ENCODE measurements at places on chromosomes 11 and 22. TPM values are rescaled to one million over a fixed set of nuclear protein-coding genes. Genes with fewer than 3 reads are reported as not detected.
A peak's percentile ranks its signal among the peaks of the same experiment; 100 is the strongest.

Gene PARVG
- 48.9 TPM for total RNA-seq

Gene LAYN
- total RNA-seq, result 6.4 TPM

Gene CCDC73
- total RNA-seq, result not detected

GRCh38 chr11:92104349-92104748, 120.3 kb upstream of the FAT3 start:
- no peak overlapping the region for H3K27ac ChIP-seq
- H3K4me1 ChIP-seq, result no peaks in the 10 kb centered on the region
- DNase-seq, result no peak
- no peak overlapping the region for H3K4me3 ChIP-seq

GRCh38 chr11:13942971-13943381, 19.5 kb upstream of the SPON1 start:
- peaks cover 6% of the 10 kb centered on the region for H3K27me3 ChIP-seq
- no peak for DNase-seq
- peaks cover 48% of the 10 kb centered on the region for H3K4me1 ChIP-seq
- H3K36me3 ChIP-seq, result peaks cover 7% of the 10 kb centered on the region
- no peak overlapping the region for H3K4me3 ChIP-seq

DNA sequence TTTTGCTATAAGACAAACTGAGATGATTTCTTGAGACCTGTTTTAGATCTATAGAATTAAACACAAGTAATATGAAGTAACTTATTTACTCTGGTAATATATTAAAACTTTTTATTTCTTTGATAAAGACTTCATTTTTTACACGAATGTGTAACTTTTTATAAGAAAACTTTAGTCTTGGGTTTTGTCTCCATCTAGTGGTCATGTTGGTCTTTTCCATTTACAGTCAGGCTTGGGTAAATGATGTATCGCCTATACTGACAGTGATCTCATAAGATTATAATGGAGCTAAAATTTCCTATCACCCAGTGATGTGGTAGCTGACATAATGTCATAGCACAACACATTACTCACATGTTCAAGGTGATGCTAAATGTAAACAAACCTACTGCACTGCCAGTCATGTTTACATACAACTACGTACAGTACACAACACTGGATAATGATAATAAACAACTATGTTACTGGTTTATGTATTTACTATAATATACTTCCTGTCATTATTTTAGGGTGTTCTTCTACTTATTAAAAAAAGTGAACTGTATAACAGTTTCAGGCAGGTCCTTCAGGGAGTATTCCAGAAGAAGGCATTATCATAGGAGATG, 7.5 kb upstream of the C11orf97 start:
- peaks cover 3% of the 10 kb centered on the region for H3K36me3 ChIP-seq
- no peak overlapping the region for H3K27ac ChIP-seq
- peak; percentile 77 for DNase-seq
- H3K4me1 ChIP-seq, result no peaks in the 10 kb centered on the region
- no peak overlapping the region for H3K4me3 ChIP-seq

DNA sequence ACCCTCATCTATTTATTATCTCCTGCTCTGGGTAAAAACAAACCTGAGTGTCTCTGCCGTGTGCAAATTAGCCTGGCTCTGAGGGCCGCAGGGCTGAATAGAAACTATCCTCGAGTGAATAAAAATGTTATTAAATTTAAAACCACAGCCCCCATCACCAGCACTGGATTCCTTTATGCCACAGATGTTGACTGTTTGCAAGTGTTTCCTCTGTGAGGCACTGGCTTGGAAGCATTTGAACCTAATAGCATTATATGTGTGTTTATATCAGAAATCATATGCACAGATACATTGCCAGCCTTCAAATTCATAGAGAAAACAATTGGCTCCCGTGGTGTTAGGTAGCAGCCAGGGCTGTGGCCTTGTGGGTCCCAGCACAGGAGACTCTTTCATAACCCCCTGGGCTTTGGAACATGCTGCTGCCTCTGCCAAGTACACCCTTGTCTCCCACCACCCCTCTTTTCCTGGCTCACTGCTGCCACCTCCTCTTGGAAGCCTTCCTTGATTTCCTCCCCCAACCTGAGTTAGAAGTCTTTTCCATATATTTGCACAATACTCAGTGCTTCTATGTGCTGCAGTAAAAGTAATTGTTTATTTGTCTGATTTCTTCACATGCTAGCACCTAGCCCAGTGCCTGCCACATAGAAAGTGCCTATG, 294.4 kb downstream of the DDX10 start:
- H3K27ac ChIP-seq, result no peak overlapping the region
- H3K4me1 ChIP-seq, result peaks cover 8% of the 10 kb centered on the region
- no peak for DNase-seq
- no peak overlapping the region for H3K4me3 ChIP-seq

DNA sequence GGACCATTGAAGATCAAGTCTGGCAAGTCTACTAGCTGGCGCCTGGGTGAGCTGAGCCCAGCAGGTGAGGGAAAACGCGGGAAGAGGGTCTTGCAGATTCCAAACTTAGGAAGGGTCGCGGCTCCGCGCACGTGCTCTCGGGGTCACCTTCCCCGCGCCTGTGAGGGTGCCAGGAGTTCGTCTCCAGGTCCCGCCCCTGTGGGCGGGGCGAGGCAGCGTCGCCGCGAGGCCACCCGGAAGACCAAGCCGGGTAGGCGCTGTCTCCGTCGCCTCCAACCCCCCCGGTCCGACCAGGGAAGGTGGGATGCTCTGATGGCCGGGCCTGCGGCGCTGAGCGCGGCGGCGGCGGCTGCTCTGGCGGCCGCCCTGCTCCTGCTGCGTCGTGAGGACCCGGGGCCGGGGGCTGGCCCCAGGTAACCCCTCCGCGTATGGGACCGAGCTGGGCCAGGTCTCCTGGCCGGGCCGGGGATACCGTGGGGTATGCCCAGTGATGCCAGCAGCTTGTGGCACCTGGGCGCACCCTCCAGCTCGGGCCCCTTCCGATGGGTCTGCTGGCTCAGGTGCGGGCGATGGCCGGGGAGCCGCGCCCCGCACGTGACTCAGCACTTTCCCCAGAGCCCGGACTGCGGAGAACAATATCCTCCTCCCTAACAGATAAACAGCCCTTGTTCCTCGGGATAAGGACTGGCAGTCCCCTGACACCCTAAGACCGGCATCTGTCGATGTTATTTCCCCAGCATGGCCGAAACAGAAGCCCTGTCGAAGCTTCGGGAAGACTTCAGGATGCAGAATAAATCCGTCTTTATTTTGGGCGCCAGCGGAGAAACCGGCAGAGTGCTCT, at the start of gene HTATIP2:
Gene HTATIP2 (plus strand): TSS at position 215 of the 841 bp plus-strand sequence. CDS start 524 bp downstream, at position 739.
- peak; percentile 94 for DNase-seq
- H3K36me3 ChIP-seq, result peaks cover 34% of the 10 kb centered on the region
- peaks cover 60% of the 10 kb centered on the region for H3K4me1 ChIP-seq
- no peaks in the 10 kb centered on the region for H3K27me3 ChIP-seq
- H3K4me3 ChIP-seq, result peak within 1 kb of the TSS; percentile 87

DNA sequence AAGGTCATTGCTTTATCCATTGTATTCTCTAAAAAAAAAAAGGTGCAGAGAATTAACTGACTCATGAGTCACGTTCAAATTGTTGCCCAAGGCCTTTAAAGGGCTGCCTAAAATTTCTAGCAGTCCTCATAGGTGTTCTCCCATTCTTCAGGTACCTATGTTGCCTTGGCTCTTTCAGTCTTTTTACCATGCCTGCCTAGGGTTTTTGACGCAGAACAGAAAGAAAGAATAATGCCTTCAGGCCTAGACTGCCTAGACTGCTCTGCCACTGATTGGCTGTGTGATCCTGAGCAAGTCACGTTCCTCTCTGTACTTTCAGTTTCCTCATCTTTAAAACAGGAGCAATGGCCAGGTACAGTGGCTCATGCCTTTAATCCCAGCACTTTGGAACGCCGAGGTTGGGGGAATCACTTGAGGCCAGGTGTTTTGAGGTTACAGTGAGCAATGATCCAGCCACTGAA, 21.5 kb downstream of the CTSC start:
- no peak overlapping the region for H3K4me3 ChIP-seq
- H3K36me3 ChIP-seq, result peaks cover 43% of the 10 kb centered on the region
- peaks cover 25% of the 10 kb centered on the region for H3K4me1 ChIP-seq
- no peak for DNase-seq
- H3K27me3 ChIP-seq, result no peaks in the 10 kb centered on the region

- no peak overlapping the region for H3K27ac ChIP-seq
- DNase-seq, result no peak
- no peaks in the 10 kb centered on the region for H3K27me3 ChIP-seq
- no peaks in the 10 kb centered on the region for H3K36me3 ChIP-seq
- H3K4me3 ChIP-seq, result no peak overlapping the region
These were observed 689.4 kb downstream of the JRKL start for GRCh38 chr11:97079244-97079643.

- no peaks in the 10 kb centered on the region for H3K36me3 ChIP-seq
- no peak overlapping the region for H3K27ac ChIP-seq
- DNase-seq, result no peak
These were observed 384.1 kb downstream of the LARGE1 start for GRCh38 chr22:33535937-33536875.

DNA sequence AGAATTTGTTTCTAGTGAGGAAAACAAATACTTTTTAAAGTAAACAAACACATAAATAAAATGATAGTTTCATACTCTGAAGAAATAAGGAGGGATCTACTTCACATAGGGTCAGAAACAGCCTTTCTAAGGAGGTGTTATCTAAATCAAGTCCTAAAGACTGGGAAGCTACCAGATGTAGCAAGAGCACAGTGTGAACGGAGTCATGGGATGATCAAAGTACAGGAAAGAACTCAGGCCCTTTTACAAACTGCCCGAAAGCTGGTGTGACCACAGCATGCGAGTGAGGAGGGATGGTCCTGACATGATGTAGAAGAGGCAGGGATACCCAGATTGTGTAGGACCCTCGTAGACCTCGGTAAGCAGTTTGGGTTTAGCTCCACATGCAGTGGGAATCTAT, 102.8 kb downstream of the ARHGAP32 start:
- no peak overlapping the region for H3K4me3 ChIP-seq
- H3K4me1 ChIP-seq, result no peaks in the 10 kb centered on the region
- H3K36me3 ChIP-seq, result no peaks in the 10 kb centered on the region
- H3K27ac ChIP-seq, result no peak overlapping the region

- DNase-seq, result no peak
- H3K27ac ChIP-seq, result no peak overlapping the region
- no peaks in the 10 kb centered on the region for H3K36me3 ChIP-seq
- H3K4me3 ChIP-seq, result no peak overlapping the region
- H3K27me3 ChIP-seq, result no peaks in the 10 kb centered on the region
These were observed 838.7 kb upstream of the API5 start for GRCh38 chr11:42473106-42473505.

- H3K27ac ChIP-seq, result no peak overlapping the region
- no peak for DNase-seq
- H3K27me3 ChIP-seq, result no peaks in the 10 kb centered on the region
These were observed 321.8 kb downstream of the TBC1D22A start for GRCh38 chr22:47084226-47084625.

DNA sequence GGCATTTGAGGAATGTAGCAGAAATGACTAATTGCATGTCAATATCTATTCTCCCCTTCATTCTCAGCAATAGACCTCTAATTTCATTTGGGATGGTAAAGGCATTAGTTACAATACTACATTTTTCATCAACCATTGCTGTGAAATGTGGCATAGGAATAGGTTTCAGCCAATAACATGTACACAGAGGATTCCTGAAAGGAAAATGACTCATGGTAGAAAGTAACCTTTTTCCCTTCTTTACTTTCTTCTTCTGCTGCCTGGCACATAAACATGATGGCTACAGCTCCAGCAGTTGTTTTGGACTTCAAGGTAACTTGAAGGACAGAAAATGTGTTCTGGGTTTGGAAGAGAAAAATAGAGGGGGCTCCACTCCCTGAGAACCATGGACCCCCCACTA, 231.8 kb upstream of the CTSC start:
- H3K27ac ChIP-seq, result no peak overlapping the region
- no peaks in the 10 kb centered on the region for H3K4me1 ChIP-seq
- no peak overlapping the region for H3K4me3 ChIP-seq
- peaks cover 7% of the 10 kb centered on the region for H3K27me3 ChIP-seq

DNA sequence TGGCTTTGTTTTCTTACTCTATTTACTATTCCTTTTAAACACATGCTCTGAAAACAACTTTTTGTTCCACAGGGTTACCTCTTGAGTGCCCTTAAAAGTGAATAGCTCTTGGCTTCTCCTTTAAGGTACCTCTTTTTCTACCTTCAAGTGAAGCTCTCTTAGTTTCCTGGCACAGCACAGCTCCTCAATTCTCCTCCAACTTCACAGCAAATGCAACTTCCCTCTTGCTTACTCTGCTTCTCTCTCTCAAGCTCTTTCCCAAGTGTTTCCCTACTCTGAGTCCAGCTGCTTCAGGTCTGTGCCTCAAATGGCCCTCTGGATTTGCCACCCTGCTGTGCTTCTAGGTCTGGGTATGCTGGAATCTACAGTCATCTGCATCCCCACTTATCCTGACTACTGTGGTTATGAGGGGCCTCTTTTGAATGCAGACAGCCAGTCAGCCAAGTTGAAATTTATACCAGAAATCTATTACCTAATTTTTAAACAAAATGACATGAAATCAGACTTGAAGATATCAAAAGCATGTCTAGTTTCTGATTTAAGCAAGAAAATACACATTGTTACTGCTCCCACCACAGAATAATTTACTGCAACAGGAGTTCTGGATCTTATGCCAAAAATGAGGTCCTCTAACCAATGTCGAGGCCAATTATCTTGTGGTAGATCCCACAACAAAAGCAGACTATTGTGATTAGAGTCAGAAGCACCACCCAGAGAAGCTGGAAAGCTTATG, 371.1 kb downstream of the SOX6 start:
- no peaks in the 10 kb centered on the region for H3K4me1 ChIP-seq
- H3K27ac ChIP-seq, result no peak overlapping the region

- peak; percentile 71 for DNase-seq
- H3K27ac ChIP-seq, result peak overlapping the region; percentile 86
- no peaks in the 10 kb centered on the region for H3K27me3 ChIP-seq
- peak overlapping the region; percentile 68 for H3K4me3 ChIP-seq
- H3K36me3 ChIP-seq, result peaks cover 32% of the 10 kb centered on the region
- peaks cover 43% of the 10 kb centered on the region for H3K4me1 ChIP-seq
These were observed 1.7 kb upstream of the LDHA start for GRCh38 chr11:18392434-18393321.

DNA sequence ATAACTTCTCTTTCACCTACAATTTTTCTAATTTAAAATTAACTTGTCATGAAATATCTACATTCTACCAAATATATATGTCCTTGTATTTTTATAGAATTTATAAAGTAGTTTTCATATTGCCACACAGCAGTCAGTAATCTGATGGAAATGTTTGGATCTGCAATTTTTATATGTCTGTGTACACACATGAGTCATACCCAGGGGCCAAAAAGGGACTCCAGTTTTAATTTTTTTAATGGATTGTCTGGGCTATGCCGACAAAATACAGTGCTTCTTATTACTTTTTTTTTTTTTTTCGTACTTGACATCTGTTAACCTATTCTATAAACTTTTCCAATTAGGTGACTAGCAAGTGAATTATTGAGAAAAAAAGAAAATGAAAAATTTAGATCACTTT, 6.3 kb downstream of the GUCY1A2 start:
- DNase-seq, result no peak
- H3K36me3 ChIP-seq, result no peaks in the 10 kb centered on the region
- H3K27me3 ChIP-seq, result peaks cover 13% of the 10 kb centered on the region

DNA sequence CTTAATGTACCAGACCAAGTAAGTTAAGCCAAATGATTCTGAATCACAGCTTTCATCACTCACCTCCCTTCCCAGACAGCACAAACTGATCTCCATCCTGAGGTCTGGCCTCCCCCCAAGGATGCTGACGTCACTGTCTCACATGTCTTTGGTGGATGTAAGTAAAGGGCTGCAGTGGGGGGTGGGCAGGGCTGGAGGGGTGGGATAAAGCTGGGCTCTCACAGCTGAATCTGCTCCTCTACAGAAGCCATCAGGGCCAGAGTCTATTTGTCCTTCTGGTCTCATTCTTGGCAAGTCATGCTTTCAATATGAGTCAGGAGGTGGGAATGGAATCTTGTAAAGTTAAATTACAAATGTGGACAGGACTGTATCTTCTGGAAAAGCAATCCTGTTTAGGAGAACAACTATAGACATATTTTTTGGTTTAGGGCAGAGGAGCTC, 32.7 kb downstream of the P4HA3 start:
- H3K36me3 ChIP-seq, result no peaks in the 10 kb centered on the region
- no peak overlapping the region for H3K4me3 ChIP-seq
- no peak overlapping the region for H3K27ac ChIP-seq
